Naive thymus-derived CD4-positive, alpha-beta T cell (primary cell): ENCODE measurements at places on chromosomes 5 and 9. TPM values are rescaled to one million over a fixed set of nuclear protein-coding genes. Genes with fewer than 3 reads are reported as not detected.

IDNK gene
- total RNA-seq, result 10.9 TPM

CDH9 gene
- total RNA-seq, result not detected

NEUROG1 gene
- not detected for total RNA-seq

CBY3 gene
- total RNA-seq, result 0.84 TPM

ZSWIM6 gene
- 8.2 TPM for total RNA-seq

SMAD5 gene
- 15.4 TPM for total RNA-seq

IRX4 gene
- not detected for total RNA-seq

PLPPR1 gene
- not detected in 2 replicates for total RNA-seq

CER1 gene
- not detected in 2 replicates for total RNA-seq

TMEM250 gene
- 16.4 TPM for total RNA-seq

IL4 gene
- total RNA-seq, result not detected

ECM2 gene
- not detected in 2 replicates for total RNA-seq

AOPEP gene
- total RNA-seq, result 14.9 TPM
